ENCODE measurements at places on chromosomes 5 and 9.
A peak's percentile ranks its signal among the peaks of the same experiment; 100 is the strongest.

GRCh38 chr9:133677126-133678010, 41.2 kb downstream of the DBH start:
- DNase-seq, result no peak

- DNase-seq, result no peak
Observed at GRCh38 chr5:145237843-145238242, 597.3 kb downstream of the PRELID2 start.

DNA sequence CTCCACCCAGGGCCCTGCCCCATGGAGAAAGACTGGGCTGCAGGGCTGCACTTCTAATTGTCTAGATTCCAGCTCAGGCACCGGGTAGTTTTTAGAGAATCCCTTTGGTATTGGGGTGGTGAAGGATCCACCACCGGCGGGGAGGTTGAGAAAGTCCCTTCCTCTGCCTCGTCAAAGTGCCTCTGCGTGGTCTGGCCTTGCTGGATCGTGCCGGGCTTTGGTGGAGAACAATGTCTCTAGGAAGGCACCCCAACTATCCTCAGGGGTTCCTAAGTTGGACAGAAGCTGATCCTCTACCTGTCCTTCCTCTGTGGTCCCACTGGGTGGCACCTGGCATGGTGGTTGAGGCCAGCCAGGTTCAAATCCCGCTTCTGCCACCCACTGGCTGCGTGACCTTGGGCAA, 7.3 kb upstream of the AMBP start:
- DNase-seq, result no peak

DNA sequence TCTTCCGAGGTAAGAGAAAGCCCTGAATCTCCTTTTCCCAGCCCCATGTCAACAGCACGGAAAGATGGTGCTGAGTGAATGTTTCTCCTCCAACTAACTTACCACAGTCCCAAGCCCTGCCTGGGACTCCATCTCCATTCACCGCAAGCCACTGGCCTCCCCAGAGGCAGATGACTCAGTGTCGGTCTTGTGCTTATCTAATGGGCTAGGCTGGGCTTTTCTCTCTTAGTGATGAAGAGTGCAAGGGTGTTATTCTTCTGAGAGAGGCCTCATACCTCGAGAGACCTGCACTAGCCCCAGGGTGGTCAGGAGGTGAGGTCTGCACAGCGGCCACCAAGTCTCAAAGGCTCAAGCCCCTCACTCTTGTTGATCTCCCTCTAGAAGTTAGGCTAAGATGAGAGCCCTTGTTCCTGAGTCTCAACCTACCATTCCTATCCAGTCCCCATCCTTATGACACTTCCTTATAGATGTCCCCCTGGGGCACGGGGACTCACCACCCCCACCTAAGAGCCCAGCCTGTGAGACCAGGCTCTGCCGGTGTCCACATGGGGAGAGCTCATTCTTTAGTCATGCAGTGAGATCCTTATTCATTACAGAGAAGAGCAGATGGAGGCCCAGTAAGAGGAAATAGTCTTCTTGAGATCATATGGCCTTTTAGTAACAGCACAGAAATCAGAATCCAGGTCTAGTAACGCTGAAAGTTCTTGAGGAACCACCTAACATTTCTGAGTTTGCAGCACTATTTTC, 127.0 kb downstream of the SAXO1 start:
- DNase-seq, result no peak

DNA sequence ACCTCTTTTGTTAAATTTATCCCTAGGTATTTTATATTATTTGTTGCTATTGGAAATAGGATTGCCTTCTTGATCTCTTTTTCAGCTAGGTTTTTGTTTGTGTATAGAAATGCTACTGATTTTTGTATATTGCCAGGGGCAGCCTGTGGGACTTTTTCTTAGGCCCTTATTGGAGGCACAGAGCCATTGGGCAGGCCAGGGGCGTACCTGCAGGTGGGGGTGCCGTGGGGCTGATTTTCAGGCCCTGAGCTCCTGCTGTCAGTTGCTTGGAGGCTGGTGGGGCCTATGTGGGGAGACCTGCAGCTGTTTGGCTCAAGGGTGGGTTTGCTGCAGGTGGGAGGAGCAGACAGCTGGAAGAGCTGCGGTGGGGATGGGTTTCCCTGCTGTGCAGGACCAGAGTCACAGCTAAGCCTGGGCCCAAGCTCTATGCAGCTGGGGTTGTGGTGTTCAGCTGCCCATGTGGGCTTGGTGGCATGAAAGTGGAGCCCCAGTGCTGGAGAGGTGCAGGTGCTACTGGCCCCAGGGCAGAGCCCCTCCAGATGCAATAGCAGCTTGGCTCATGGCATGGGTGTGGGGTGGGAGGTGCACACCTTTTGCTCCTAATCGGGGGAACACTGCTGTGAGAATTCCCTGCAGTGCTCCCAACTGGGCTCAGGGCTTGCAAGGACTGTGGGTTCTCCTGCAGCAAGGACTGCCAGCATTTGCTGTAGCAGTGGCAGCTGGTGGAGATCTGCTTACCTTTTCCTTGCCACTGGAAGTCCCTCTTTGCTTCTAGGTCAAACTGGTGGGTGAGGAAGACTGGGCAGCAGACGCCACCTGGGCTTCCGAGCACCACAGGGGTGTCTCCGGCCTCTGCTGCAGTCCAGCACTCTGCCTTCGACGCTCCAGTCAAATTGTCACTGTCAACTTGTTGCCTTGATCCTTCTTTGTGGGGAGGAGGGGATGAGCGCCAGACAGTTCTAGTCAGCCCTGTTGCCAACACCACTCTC, 7.6 kb upstream of the CLPTM1L start:
- DNase-seq, result no peak

- no peak for DNase-seq
Observed at GRCh38 chr5:34007201-34007620, 639 bp downstream of the AMACR start.

- DNase-seq, result no peak
Observed at GRCh38 chr5:135690466-135690865, 111.7 kb upstream of the CXCL14 start.

GRCh38 chr9:93479726-93480125, 26.3 kb upstream of the FAM120AOS start:
- no peak for DNase-seq

GRCh38 chr5:138650196-138650595, 75.0 kb upstream of the HSPA9 start:
- DNase-seq, result no peak

GRCh38 chr9:128703616-128704355, 1.5 kb downstream of the PKN3 start:
- no peak for DNase-seq

GRCh38 chr9:129865668-129866320, 30.5 kb downstream of the USP20 start:
- no peak for DNase-seq

- DNase-seq, result no peak
Observed at GRCh38 chr5:171538681-171539080, 119.2 kb downstream of the FGF18 start.

GRCh38 chr5:163094492-163095180, 342.8 kb upstream of the CCNG1 start:
- no peak for DNase-seq

DNA sequence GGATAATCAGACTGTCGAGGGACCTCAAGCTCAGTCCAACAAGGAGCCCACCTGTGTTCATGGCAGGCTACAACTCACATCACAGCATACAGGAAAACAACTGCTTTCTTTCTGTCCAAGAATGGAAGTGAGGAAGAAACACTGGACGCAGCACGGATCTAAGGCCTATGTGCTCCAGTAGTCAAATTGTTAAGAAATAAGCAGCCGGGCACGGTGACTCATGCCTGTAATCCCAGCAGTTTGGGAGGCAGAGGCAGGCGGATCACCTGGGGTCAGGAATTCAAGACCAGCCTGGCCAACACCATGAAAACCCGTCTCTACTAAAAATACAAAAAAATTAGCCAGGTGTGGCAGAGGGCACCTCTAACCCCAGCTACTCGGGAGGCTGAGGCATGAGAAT, 427.8 kb downstream of the BNC2 start:
- DNase-seq, result no peak

- DNase-seq, result no peak
Observed at GRCh38 chr5:6395621-6396020, 17.3 kb upstream of the MED10 start.

- DNase-seq, result no peak
Observed at GRCh38 chr5:107253246-107253645, 417.5 kb downstream of the EFNA5 start.

DNA sequence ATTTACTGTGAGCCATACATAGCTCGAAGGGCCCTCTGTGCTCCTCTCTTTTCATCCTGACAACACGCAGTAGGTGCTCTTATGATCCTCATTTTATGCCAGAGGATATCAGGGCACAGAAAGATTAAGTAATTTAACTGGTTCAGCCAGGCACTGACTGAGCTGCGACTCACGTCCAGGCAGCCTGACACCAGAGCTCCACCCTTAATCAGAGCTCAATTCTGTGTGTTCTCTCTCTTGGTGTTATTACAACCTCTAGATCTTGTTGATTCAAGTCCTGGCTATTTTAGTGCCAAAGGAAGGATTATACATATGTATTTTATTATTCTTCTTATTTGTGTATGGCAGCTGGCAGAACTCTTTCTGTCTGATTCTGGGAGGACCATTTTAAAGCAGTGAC, 59.7 kb downstream of the OSMR start:
- no peak for DNase-seq

GRCh38 chr5:135745897-135746500, 88.5 kb upstream of the SLC25A48 start:
- no peak for DNase-seq

DNA sequence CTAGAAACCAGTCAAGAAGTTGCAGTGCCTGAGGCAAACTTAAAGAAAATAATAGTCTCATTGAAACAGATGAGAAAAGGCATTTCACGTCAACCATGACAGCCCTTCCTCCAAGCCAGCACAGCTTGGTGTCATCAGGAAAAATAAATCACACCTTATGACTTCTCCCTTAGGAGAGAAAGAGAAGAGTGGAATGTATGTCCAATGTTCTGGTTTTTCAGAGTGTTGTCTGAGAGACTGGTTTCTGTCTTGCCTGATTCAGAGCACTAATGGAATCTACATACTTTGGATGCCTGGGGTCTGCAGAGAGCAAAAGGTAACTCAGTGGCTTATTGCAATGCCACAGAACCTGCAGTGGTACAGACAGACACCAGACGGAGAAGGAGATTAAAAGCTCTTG, 105.5 kb upstream of the PDE4D start:
- no peak for DNase-seq

GRCh38 chr5:54520438-54520846, 2.9 kb downstream of the SNX18 start:
- DNase-seq, result no peak

GRCh38 chr5:163760498-163760897, 255.1 kb downstream of the MAT2B start:
- no peak for DNase-seq

GRCh38 chr9:123562844-123563346, 206.9 kb downstream of the CRB2 start:
- DNase-seq, result peak; percentile 45

GRCh38 chr5:124130816-124131215, 615.6 kb downstream of the ZNF608 start:
- DNase-seq, result no peak

DNA sequence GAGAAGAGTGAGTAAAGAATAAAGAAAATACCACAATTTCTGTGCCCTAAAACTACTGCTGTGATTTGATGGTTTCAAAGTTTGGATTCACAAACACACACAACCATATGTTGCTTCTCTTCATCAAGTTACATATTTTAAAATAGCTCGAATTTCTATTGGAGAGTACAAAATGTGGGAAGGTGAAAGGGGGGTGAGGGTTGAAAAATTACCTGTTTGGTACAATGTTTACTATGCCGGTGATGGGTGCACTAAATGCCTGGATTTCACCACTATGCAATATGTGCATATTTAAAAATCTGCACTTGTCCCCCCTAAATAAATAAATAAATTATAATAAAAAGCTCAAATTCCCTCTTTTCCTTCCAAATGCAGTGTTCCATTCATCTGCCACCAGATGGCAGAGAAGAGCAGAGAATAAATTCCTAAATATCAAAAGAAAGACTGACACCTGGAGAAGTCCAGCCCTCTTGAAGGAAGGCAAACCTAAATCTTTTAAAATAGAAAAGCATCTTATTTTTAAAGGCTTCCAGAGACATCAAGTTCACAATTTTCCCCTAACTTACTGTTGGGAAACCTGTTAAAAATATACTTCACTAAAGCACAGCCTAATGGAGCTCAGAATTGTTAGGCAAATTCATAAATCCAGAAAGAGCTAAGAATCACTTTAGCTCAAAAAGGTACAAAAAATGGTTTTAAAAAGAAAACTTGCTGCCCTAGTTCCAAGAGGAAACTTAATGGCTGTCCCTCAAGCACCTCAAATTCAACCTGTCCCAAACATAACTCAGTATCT, 24.8 kb upstream of the HNRNPA0 start:
- no peak for DNase-seq

DNA sequence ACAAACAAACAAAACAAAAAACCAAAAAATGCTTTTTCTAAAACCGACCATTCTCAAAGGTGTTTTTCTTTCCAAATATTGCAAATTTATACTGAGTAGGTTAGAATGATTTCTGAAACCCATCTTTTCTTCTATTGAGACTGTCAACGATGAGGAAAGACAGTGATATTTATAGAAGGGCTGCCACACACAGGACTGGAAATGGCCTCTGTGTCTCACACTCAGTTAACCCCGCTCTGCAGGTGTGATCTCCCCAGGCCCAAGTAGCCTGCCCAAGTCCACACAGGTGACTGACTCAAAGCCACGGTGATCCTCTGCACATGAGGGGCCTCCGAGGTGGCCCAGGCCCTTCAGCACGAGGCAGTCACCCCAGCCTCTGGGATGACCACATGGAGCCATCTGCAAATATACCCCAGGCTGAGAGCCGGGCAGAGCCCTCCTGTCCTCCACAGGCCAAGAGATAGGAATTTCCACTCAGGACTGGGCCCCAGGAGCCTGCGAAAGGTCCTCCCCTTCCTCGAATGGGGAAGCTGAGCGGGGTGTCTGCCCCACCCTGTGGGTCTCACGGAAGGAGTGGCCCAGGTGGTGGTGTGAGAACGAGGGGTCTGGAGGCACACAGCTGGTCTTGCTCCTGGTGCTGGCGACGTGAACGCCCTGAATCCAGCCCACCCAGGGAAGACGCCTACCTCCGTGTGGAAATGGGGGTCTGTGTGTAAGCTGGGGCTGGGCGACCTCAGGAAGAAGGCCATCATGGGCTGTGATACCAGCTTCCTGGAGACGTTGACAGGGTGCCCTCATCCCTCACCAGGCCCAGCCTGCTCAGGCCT, 53.0 kb upstream of the PHYKPL start:
- no peak for DNase-seq

DNA sequence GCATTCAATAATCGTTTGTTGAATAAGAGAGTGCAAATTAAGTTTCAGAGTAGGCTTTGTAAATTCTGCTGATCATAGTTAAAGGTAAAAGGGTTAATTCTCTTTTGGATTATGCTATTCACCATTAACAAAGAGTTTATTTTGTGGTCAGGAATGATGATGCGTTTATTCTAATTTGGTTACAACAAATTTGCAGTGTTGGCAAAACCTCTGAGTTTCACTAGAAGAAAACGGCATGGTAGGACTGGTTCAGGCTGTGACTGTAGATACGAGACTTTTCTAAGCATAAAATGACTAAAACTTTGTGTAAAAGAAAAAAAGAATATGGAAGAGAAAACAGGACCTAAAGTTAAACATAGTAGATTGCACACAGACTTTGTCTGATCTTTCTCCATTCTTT, 234.7 kb downstream of the TLR4 start:
- no peak for DNase-seq
